Activated CD4-positive, CD25-positive, alpha-beta regulatory T cell (primary cell): ENCODE measurements at places on chromosomes 3 and 15.

- DNase-seq, result peak; percentile 16
Measured at GRCh38 chr15:98850961-98851572, 156.5 kb downstream of the PGPEP1L start.

GRCh38 chr3:45003859-45004258 lies 22.2 kb upstream of the CLEC3B start:
- no peak for DNase-seq

- DNase-seq, result no peak
Measured at GRCh38 chr3:113223475-113224281, 12.3 kb downstream of the BOC start.

DNA sequence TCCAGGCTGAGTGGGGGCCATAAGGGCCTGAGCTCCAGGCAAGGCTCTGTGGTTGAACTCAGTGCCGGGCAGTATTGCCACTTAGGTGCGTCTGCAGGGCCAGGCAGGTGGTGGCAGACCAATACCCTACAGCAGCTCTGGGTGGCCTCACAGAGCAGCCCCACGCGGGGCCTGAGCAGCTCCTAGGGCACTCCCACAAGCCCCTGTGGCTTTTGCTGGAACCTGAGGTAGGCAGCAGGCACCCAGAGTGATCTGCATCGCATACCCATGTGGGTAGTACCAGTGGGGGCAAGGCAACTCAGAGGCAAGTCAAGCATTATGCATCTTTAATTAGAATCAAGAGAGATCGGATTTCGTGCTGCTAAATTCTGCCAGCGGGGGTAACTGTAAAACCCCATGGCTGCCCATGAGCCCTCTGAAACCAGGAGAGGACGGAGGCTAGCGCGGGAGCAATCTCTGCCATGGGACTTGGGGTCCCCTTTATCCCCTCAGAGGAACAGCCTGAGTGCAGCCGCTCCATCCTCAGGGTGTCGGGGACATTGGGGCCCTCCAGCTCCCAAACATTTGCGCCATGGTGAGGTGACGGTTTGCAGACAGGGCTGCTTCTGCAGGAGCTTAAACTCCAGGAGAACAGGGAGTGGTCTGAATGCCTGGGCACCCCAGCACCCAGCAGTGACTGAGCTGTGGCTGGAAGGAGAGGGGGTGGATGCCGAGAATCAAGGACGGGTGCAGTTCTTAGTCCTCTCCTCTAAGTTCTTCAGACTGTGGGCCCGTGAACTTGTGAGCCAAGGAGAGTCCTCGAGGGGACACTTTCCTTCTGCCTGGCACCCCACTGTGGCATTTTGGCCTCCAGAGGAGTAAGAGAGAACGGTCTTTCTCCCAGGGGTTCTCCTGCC lies 62.4 kb upstream of the PCSK6 start:
- DNase-seq, result no peak

DNA sequence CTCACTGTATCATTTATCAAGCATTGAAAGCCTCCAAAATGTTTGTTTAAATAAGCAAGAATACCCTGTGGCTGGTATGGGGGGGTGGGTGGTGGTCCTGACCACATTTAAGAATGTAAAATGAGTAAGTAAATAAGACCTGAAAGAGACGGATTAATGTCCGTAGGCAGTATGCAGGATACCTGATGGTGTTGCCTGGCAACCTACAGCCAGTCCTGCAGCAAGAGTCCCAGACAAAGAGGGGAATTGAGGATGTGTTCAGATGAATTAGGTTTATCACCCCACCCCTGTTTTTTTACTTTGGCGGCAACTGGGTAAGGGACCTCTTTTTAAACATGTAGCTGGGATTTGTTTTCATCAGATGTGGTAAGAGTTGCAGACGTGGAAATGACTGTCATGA lies 99.8 kb upstream of the BFSP2 start:
- no peak for DNase-seq

DNA sequence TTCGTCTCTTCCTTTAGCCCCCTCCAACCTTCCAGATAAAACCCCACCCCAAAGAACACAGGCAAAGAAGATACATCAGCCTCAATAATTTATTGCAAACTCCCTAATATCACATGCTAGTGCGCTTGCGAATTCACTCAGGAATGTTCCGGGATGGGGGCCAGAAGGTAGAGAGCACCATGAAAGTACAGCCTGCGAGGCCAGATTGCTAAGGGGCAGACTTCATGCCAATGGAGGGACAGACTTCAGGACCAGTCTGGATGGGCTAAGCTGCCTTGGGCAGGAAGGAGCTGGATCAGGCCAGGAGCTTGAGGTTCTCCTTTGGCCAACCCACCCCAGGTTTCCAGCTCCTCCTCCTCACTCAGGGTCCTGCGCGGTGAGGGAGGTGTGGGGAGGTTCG lies 13.4 kb downstream of the CIDEC start:
- DNase-seq, result no peak
